Epithelial cell of prostate (primary cell): ENCODE measurements at places on chromosomes 4 and X.

DNA sequence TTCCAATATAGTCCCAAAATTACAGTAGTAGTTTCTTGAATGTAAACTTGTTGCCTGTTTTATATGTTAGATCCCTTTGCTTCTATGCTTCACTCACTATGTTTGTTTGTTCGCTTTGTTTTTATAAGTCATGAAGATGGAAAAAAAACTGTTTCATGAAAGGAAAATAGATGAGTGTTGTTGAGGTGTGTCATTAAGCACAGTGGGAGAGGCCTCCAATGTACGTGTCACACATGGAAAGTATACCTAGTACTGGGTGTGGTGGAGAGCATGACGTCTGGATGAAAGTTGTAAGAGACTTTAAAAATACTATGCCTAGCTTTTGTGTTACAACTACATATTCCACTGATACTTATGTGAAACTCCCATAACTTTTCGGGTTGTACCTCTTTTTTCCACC, 28.4 kb downstream of the PLS3 start:
- peak; percentile 65 for DNase-seq

- no peak for DNase-seq
Observed at GRCh38 chr4:16764622-16765021, 133.8 kb downstream of the LDB2 start.

GRCh38 chr4:67375291-67375690, 170.0 kb downstream of the CENPC start:
- no peak for DNase-seq

DNA sequence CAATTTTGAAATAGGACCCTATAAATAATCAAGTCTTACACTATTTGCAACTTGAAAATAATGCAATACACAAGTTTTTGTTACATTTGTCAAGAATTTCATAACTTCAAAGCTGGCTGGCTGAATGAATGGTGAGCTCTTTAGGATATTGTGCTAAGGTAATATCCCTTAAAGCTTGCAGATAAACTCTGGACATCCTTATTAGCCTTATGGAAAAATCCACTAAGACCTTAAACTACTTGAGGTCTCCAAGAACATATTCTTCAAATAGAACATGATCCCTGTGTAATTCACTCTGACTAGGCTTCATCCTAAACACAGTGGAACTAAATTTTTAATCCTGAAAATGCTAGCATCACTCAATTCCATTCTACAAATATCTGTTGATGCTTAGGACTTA, 199.3 kb downstream of the PACRGL start:
- DNase-seq = no peak

GRCh38 chrX:39397561-39398199, 596.4 kb downstream of the MID1IP1 start:
- DNase-seq = no peak

DNA sequence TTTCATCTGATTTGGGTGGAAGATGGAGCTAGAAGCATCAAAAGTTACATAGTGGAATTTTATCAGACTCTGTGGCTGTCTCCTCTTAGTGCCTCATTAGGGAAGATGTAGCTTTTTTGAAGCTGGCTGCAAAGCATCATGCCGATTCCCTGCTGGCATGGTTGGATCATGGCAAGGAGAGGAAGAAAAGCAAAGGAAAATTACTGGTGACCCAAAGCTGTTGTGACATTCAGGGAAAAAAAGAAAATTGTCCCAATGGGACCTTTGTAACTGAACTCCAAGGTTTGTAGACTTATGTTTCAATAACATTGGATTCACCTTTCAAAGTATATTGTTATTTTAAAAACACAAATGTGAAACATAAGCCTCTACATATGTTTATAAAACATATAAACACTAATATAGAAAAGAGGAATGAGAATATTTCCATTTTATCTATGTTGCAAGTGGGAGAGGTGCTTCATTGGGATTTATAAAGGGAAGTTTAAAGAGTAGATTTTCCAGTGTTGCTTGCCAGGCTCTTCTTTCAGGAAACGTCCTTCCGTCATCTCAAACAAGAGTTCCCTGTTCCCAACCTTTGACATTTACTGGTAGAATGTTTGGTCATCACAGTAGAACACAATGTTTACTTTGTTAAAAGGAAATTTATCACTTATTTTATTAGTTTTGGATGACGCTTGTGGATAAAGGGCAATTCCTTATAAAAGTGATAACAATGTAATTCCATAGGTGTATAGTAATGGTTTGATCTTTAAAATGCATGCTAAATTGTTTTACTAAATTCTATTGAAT, 190.1 kb upstream of the GPRIN3 start:
- no peak for DNase-seq

DNA sequence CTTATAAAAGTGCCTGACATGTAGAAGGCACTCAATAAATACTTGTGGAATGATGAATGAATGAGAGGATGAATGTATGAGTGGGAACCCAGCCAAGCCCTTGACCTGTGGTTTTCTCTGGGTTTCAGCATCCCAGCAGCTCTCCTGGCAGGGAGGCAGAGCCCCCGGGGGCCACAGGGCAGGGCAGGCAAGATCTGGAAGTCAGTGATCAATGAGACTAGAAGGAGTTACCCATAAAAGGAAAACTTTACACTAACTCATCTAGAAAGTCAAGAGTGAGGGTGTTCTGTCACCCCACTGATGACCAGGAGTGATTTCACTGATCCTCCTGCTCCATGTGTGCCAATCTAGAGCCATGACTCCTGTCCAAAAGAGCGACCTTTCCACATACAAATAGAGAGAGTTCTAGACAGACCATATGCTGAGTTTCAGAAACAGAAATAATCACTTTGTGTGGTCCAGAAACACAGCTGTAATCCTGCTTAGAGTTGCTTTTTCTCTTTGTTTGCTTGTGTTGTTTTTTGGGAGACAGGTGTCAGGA, 37.4 kb downstream of the MGARP start:
- peak; percentile 68 for DNase-seq

- no peak for DNase-seq
Observed at GRCh38 chr4:155564880-155565279, 101.8 kb upstream of the GUCY1A1 start.

DNA sequence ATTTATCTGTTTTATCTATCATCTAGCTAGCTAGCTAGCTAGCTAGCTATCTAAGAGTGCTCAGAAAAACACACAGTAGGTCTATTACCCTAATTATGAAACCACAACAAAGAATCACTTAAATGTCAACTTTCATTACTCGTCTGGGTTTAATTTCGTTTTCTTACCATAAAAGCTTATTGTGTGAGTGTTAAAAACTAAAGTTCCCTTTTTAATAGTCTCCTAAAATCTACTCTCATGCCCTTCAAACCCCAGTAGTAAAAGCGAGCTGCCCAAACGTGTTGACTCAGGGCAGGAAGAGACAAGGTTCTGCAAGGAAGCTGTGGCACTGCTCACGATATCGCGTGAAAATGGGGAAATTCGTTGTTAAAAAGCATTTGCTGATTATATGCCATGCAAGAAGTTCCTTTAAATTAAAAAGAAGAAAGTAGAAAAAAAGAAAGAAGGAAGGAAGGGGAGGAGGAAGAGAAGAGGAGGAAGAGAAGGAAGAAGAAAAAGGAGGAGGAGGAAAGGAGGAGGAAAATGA, 595 bp downstream of the MBNL3 start:
- DNase-seq = no peak

- no peak for DNase-seq
Observed at GRCh38 chr4:41060352-41061334, 153.7 kb downstream of the APBB2 start.

DNA sequence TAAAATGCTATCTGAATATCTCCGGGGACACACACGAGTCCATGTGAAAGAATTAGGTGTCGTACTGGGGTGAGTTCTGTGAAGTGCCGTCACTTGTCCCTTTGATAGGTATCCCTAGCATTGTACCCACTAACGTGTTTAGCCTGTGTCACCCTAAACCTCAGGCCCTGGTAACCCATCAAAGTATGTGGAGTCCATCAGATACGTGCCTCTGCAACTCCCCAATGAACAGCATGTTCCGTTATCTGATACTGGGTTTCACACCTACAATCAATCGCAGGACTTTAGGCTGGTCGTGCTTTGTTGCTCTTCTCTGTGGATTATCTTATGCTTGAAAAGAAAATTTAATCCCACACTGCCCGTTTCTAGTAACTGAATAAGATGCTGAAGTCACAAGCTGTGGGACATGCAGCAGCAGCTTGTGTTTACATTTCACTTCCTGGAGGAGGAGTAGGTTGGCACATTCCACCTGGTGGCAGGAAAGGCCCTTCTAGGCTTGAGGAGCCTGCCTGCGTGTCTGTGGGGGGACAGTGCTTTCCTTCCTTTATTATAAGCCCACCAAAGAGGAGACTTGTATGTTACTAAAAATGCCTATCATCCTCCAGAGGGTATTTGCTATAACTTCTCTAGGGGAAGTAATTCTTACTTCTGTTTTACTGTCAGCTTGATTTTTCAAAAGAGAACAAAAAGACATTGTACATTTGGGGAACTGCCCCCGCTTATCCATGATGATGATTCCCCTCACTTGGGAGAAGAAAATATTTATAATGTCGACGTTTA, 127.2 kb downstream of the FNIP2 start:
- DNase-seq = no peak
